ENCODE measurements at places on chromosomes 6 and 20.

GRCh38 chr6:79246891-79247290 is 12.4 kb upstream of the HMGN3 start:
- no peak for DNase-seq

DNA sequence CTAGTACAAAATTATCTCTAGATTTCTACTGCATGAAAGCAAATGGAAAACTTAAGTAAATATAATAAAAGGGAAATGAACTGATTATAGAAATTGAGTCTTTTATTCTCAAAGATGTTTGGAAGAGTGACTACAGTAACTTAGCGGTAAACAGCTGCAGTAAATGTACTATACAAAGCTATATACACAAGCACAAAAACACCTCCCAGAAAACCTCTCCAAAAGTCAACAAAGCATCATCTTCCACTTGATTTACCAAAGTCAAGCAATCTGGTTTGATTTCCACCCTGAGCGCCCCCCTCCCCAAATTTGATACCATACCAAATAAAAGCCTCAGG is 142.1 kb upstream of the SHLD1 start:
- peak; percentile 64 for DNase-seq

DNA sequence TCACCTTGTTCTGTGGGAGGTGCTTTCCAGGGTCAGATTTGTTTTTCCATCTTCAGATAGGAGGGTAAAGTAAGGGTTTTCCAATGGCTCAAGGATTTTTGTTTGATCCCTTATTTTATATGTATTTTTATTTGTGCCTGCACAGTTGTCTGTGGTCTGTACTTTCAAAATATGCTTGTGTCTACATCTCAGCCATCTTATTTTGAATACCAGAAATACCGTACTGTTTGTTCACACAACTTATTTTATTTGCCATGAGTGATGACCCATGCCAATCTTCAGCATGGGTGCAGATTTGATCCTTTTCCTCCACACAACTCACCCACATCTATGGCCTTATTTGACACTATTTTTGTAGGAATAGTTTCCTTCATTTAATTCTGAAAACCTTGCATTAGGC is 72.2 kb upstream of the PTCHD4 start:
- DNase-seq, result no peak

GRCh38 chr20:3101737-3102574 is 17.4 kb upstream of the AVP start:
- DNase-seq, result no peak

GRCh38 chr20:63826753-63827152 is 4.3 kb downstream of the ZBTB46 start:
- no peak for DNase-seq

DNA sequence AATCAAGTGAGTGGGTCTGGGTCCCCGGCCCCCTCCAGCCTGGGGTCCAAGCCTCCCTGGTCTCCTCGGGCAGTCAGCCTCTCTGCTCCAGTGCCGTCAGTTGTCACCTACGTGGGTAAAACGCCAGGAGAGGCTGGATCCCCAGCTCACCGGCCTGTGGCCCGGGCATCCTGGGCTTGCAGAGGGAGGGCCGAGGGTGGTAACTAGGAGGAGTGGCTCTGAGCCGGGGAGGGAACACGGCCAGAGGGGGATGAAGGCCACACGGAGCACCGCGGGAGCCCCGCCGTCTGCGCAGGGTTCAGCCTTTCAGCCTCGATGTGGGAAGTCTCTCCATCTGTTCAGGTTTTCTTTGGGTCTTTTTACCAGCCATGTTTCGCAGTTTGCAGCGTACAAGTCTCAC is 29.5 kb upstream of the BHLHE23 start:
- DNase-seq, result no peak

- DNase-seq, result no peak
Observed at GRCh38 chr6:11614534-11615213, 77.1 kb downstream of the TMEM170B start.

- no peak for DNase-seq
Observed at GRCh38 chr6:107719160-107719559, 105.0 kb downstream of the SCML4 start.

DNA sequence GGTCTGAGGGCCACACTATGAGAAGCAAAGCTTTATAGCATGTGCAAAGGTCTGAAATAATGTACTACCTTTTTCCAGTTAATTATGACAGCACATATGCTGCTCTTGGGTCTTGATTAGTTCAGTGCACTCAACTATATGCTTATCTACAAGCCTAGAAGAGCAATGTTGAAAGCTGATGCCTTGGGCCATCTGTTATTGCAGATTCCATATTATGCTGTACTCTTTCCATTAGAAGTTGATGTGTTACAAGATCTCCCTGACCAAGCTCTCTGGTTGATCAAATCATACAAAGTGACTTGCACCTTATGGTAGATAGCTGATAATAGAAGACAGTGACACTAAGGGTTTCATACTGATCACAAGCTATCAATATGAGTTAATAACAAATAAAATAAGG is 327.3 kb downstream of the FRK start:
- no peak for DNase-seq

- no peak for DNase-seq
Observed at GRCh38 chr20:40562031-40562430, 127.0 kb downstream of the MAFB start.

DNA sequence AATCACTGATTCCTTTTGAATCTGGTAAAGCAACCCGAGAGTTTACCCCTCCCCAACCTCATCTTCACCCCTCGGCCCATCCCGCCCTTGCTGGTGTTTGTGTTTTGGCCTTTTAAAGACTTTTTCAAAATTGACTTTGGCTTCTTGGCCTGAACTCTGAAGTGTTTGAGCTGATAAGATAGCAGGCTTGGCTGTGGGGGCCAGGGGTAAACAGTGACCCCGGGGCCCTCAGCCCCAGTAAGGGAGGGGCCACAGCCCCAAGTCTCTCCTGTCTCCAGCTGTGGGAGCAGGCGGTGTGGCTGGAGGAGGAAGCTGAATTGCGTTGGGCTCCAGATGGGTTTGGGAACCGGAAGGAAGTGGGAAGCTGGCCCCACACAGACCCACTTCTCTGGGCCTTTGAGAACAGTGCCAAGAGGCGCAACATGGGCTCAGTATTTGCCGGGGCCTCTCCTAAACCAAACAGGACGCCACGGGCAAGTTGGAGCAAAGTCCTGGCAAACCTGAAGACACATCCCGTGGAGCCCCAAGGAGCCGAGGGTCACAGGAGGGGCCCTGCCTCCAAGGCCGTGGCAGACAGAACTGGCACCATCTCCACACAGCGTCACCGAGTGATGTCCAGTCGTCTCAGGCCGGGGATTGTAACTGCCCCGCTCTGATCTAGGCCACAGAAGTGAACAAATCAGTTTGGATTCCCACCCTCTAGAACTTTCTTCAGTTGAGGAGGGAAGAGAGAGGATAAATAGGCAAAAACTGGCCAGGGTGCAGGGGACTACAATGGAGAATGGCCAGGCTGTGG is 54.3 kb upstream of the PTPN1 start:
- no peak for DNase-seq

DNA sequence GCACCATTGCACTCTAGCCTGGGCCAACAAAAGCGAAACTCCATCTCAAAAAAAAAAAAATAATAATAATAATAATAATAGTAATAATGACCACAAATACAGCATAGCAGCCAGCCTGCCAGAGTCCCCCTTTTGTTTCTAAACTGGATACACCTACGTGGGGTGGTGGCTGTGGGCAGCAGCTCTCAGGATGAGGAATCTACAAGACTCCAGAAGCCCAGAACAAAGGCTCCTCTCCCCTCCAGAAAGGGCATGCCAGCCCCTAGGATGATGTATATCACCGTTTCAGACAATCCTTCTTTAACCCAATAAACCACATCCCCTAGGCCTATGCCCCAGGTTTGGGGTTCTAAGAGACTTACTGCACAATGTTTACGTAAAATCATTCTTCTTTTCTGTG is 155.9 kb downstream of the QRSL1 start:
- DNase-seq, result no peak

GRCh38 chr6:22007469-22007868 is 289.4 kb downstream of the PRL start:
- no peak for DNase-seq

- DNase-seq, result no peak
Observed at GRCh38 chr6:36829919-36830544, 9.2 kb downstream of the CPNE5 start.

DNA sequence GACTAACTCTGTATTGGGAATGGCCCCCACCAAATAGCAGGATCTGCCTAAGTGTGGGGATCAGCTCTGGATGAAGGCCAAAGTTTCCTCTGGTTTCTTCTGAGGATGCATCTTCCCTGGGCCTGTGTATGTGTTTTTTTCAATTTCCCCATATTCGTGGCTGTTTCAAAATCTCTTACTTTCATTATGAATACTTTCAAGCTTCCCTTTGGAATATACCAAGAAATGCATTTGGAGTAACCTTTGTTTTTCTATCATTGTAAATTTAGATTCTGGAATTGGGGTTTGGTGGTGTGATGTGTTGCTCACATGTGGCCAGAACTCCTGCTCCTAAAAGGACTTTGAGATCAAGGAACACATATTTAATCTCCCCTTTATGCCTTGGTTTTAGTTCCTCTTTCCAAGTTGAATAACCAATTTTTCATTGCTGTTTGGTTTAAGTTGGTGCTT is 8.4 kb downstream of the ENTPD6 start:
- no peak for DNase-seq

DNA sequence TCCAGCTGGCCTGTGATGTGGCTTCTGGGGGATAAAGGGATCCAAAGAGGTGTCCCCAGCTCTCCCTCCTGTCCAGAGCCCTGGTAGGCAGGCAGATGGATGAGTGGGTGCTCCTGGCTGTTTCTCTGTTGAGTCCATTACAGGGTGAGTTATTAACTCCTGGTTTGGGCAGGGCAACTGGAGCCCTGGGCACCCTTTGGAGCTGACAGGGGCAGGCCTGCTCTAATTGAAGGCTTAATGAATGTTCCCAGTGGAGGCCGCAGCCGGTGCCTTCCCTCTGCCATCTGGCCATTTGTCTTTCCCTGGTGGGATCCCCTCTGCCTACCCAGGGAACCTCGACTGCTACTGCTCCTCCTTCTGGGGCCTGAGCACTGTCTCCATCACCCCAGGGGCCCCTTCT is 44.7 kb upstream of the MLN start:
- no peak for DNase-seq

DNA sequence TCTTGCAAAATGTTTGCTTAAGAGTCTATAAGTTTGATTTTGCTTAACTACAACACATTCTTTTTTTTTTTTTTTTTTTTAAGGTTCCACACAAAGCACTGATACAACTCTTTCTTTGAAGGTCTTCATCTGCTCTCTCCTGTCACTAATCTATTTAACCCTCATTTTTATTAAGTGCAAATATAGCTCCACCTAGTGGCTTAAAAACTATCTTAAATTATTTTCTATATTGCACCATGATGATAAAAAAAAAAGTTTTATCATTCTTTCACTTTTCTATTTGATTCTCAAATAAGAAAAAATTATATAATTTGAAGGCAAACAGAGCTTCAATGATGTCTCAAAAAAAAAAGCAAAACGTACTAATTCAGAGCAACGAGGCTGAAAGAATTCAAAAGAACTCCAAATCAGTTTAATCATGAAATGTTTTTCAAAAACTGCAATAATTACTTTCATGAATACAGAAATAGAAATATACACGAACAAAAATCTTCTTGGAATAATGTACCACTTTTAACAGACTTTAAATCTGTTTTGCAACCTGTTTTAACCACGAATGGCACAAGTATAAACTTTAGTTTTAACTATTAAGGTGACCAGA is 12.8 kb downstream of the ESF1 start:
- peak; percentile 60 for DNase-seq

DNA sequence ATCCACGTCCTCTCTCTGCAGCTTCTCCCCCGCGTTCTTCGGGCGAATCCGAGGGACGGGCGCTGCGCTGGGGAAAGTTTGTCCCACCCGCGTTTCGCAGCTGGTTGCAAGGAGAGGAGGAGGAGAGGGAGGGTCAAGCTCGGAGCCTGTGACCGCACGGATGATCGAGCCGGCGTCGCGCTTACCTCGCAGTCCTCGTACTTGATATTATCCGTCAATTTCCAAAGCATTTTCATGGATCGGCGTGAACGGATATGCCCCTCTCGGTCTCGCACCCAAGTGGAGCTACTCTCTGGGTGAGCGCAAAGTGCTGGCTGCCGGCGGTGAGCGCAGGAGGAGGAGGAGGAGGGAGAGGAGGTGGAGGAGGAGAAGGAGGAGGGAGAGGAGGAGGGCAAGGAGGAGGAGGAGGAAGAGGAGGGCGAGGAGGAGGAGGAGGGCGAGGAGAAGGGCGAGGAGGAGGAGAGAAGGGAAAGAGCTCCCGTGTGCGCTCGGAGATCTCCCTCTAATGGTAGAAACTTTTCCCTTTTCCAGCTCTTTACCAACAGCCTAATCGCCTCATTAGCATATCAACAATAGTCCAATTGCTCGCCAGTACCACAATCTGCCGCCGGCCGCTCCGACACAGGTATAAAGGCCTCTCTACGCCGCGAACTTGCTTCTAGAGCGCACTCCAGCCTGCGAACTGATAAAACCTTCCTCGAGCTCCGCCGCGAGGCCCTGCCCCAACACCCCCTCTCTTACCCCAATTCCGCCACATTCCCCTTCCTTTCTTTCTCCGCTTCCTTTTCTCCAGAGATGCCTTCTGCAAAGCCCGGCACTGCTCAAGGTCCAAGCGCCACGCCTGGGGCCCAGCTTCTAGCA is at the start of gene TFAP2A:
Gene TFAP2A, minus strand, starts transcription at position 319 of the 861 bp plus-strand sequence. Its CDS starts 83 bp downstream, at position 236.
- DNase-seq, result no peak

GRCh38 chr20:11686195-11686594 is 231.5 kb upstream of the BTBD3 start:
- DNase-seq, result no peak

- no peak for DNase-seq
Observed at GRCh38 chr6:163010145-163010544, 282.4 kb downstream of the PACRG start.

GRCh38 chr6:40307712-40308111 is 279.5 kb downstream of the LRFN2 start:
- no peak for DNase-seq

GRCh38 chr6:156045401-156046267 is 590.0 kb upstream of the NOX3 start:
- no peak for DNase-seq

- no peak for DNase-seq
Observed at GRCh38 chr6:116349216-116349615, 21.5 kb upstream of the DSE start.

DNA sequence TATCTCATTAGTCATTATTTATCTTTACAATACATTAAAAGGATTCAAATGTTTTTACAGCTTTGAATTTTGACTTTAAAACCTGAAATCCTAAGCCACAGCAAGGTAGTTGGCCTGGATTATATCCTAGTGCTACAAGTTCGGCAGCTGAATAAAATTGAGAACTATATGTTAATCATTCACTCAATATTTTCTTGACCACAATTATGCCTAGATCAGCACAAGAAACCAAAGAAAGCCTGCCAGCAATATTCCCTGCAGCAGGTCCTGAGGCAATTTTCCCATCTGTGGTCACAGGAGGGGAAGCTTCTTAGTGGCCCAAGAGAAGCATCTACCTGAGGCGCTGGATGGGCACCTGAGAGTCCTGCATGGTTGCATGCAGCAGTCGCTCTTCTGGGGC is 183.5 kb downstream of the GMDS start:
- DNase-seq, result no peak

GRCh38 chr20:17225851-17226409 is 910 bp upstream of the PCSK2 start:
- peak; percentile 53 for DNase-seq

- no peak for DNase-seq
Observed at GRCh38 chr6:25966711-25967110, 4.1 kb downstream of the TRIM38 start.
